ENCODE measurements at places on chromosomes 6 and 20.

- DNase-seq, result no peak
Observed at GRCh38 chr20:44087857-44088120, 99.2 kb downstream of the JPH2 start.

- no peak for DNase-seq
Observed at GRCh38 chr6:148027201-148027600, 315.4 kb upstream of the SASH1 start.

- DNase-seq, result no peak
Observed at GRCh38 chr6:29850011-29850553, 22.5 kb downstream of the HLA-G start.

- DNase-seq, result no peak
Observed at GRCh38 chr6:20427856-20428255, 26.2 kb downstream of the E2F3 start.

- no peak for DNase-seq
Observed at GRCh38 chr6:150541576-150541975, 58.1 kb upstream of the PLEKHG1 start.

- no peak for DNase-seq
Observed at GRCh38 chr6:140041056-140041455, 666.6 kb upstream of the CITED2 start.

DNA sequence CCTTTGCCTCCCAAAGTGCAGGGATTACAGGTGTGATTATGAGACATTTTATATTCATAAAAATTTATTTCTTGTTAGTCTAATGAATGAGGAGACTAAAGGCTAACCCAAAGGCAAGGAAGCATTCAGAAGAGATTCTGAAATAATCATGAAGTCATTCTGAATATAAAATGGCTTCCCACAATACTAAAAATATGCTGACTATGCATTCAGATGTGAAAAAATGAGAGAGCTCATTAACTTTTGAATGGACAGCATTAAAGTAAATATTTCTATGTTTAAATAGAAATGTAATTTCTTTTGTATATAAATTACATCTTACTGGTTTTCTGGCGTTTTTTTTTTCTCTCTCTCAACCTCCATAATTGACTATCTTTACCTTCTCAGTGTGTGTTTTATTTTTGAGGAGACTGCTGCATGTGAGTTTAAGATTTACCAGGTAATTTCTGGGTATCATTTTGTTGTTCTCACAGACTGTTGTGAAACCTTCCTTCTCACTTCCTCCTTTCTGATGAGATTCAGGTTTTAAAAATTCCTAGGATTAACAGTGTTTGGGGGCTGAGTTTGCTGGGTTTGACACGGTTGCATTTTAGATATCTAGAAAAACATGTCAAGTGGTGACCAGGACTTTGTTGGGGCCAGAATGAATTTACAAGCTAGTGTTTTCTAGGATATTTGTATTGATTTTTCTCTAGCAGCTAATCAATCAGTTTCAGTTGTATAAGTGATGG lies 316.6 kb downstream of the CDKAL1 start:
- no peak for DNase-seq

GRCh38 chr20:40486297-40486696 lies 202.7 kb downstream of the MAFB start:
- no peak for DNase-seq

GRCh38 chr6:3794092-3794491 lies 42.6 kb upstream of the PXDC1 start:
- DNase-seq, result no peak

- DNase-seq, result no peak
Observed at GRCh38 chr20:44650771-44651433, 597 bp downstream of the ADA start.

DNA sequence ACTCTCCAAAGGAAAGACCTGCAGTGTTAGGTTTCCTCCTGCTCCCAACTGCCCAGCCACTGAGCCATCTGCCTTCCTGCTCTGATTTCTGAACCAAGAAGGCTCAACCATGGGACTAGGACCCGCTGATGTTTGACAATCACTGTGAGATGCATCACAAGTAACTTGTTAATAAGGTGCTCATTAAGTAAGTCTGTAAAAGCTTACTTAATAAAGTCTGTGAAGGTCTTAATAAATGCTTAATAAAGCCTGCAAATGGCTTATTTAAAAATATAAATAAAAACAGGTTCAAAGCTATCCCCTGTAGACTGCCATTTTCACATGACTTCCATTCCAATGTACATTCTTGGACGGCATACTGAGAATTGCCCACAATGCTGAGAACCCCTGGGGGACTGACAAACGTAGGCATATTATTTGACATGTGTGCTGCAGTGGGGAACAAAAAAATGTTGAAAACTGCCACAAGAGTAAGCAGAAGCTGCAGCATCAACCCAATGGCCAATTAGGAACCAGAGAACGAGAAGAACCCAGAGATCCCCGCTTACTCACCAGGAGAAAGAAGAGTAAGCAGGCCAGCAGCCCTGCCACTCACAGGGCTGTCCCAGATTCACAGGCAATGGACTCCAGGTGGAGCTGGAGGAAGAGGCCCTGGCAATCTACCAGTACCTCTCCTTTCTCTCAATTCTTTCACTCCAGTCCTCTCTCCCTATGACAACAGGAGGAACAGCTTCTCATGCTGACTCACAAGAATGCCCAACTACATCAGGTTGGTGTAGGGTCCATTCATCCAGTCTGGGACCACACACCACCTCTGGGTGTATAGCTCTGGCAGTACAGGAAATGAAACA lies 19.5 kb downstream of the KIF13A start:
- no peak for DNase-seq

DNA sequence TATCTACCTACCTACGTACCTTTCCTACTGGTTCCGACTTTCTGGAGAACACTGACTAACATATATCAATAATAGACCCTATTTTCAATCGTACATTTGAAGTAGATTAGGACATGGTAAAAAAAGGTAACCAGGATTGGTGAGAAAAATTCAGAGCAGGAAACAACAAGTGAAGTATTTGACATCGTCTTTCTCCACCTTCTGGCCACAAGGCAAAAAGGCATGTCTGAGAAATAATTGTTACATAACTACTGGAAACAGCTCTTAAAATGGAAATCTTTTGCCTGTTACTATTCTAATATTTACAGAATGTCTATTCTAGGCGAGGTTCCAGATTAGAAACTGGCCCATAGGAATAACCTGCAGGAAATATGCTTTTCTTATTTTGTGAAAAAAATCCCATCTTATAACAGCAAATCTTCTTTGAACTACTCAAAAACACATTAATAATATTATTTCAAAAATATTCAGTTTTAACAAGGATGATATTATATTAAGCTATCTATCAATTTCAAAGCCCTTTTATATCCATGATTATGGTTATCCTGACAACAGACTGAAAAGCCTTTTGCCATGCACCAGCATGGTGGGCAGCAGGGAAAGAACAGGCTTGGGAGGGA lies 80.8 kb downstream of the RCAN2 start:
- DNase-seq, result no peak

DNA sequence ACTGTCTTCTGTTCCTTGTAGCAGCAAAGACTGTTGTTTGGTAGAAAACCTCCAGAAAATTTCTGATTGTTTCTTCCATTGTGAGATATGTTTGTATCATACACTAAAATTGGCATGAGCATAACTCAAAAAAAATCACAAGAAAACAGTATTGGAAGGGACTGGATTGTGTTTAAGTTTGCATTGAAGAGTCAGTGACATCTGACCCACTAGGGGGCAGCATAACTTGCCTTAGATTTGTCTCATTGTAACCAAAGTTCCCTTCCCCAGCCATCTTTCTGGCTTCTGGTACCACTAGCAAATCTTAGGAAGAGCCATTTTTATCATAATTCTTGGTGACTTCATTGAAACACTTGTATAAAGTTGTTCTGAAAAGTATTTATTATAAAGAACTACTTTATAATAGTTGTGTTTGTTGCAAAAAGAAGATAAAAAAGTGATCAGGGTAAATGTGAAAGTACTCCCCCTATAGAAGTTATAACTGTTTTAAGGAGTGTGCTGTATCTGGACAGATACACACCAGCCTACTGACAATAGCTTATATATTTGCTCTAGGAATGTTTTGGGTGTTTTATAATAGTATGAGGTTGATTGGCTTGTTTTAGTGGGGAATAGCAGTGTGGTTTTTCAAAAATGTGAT lies 7.7 kb downstream of the CSTF1 start:
- no peak for DNase-seq

- no peak for DNase-seq
Observed at GRCh38 chr6:161837854-161838253, 564.0 kb upstream of the AGPAT4 start.

DNA sequence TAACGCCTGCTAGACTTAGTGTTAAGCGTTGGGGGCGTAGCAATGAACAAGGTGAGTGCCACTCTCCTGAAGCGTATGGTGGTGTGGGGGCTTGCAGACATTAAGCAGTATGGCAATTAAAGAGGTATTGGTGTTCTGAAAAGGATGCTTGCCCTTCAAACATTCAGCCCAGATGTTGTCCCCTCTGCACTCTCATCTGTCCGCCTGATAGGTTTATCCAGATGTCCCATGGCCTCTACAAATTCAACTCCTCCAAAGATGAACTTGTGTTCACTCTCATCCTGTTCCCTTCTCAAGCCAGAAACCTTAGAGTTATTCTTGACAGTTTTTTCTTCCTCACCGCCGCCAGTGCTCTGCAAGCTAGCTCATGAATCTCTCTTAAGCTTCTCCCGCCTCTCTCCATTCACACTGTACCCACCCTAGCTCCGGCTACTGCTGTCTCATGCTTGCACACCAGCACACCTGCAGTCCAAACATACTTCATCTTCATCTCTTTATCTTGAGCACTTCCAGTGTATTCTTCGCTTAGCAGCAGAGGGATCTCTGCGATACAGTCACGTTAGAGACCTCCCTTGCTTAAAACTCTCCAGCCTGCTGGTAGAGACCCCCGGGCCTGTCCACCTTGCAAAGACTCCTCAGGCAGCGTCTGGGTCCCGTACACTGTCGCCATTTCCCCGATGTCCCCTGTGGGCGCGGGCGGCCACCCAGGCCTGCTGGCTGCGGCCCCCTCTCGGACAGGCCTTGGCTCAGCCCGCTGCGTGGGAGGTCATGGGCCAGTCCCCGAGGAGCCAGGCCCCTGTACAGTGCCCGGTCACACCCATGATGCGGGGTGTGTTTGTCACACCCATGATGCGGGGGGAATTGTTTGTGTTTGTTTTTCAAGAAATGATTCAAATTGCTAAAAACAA lies 962 bp downstream of the DDX27 start:
- DNase-seq, result no peak

GRCh38 chr6:79810185-79810705 lies 137.1 kb downstream of the ELOVL4 start:
- DNase-seq, result no peak

- no peak for DNase-seq
Observed at GRCh38 chr20:62772990-62773844, 23.1 kb upstream of the MRGBP start.

- DNase-seq, result no peak
Observed at GRCh38 chr6:158627940-158628211, 16.7 kb downstream of the DYNLT1 start.

GRCh38 chr6:26022132-26022472 lies 59.5 kb downstream of the TRIM38 start:
- DNase-seq, result no peak

GRCh38 chr6:102407886-102408741 lies 1014.6 kb downstream of the GRIK2 start:
- DNase-seq, result no peak

DNA sequence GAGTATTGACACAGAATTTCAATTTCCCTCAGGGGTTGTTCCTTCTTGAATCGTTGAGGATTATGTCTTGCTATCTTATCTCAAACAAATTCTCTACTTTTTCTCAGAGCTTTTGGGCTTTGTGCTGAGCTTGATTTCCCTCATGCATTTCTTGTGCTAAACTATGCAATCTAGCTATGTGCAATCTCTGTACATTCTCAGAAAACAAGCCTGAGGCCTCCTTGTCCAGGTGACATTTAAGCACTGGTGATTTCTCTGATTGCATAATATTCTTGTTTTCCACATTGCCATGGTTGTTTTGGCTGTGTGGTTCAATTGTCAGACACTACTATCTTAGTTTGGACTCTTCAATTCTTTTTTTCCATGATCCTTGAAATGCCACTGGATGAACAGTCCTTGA lies 81.2 kb upstream of the MAN1A1 start:
- no peak for DNase-seq

DNA sequence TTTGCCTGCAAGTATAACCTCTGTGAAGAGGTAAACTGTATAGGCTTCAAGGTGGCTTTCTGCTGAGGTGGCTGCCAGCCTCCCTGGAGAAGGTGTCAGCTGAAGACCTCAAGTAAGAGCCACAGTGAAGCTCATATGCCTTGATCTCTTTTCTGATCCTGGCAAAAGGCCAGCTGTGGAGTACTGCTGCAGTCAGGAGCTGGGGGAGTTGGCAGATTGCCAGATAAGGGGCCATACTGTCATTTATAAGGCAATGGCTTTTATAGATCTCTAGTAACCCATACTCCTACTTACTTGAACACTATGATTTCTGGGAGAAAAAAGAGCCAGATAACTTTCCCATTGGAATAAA lies 8.8 kb upstream of the CEP85L start:
- no peak for DNase-seq

DNA sequence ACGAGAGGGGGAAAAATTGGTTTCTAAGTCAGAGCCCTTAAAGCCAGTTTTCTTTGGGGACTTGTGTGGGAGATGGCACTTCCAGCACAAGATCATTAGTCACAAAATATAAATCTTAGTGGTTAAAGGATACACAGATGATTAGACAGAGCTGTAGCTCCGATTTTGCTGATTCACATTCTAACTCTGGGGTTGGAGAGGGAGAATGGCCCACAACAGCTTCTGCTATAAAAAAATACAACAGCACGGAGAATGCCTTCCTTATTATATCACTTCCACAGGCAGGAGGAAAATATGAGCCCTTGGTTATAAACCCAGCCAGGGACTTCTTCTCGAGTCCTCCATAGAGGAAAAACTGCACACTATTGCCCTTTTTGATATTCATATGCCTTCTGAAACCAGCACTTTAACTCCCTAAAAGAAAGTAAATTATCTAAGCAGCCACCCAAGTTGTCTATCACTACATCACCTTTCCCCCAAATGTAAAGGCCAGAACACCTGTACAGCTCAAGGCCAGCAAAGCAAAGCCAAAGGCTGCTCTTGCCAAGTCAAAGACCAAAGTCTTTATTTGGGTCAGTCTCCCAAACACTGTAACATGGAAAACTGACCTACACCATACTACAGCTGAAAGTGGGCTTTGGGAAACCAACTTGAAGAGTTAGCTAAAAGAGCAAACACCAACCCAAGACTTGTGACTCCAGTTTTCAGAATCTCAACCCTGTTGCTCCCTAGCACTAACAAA lies 10.4 kb downstream of the MRPL14 start:
- DNase-seq, result no peak

GRCh38 chr6:149082320-149082719 lies 235.2 kb upstream of the TAB2 start:
- DNase-seq, result peak; percentile 74

DNA sequence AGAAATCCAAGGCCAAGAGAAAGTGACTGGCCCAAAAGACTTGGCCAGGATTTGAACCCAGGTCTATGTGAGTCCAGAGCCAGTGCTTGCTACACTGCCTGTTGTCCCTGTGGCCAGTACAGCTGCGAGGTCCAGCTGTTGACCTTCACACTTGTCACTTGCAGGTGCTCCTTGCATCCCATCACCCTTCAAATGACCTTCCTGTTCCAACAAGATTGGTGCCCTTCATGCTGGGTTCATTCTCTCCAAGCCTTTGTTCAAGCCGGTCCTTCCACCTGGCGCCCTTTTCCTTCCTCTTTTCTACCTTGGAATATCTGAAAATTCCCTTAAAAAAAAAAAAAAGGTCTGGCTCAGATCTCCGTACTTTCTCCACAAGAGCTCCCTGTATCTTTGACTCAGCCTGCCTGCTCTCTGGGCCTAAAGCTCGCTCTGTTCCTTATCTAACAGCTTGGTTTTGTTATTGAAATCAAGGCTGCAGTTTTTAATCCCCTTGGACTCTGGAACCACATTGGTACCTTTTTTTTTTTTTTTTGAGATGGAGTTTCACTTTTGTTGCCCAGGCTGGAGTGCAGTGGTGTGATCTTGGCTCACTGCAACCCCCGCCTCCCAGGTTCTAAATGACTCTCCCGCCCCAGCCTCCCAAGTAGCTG lies 22.2 kb upstream of the MRPS18A start:
- no peak for DNase-seq

Measured in stimulated activated CD8-positive, alpha-beta memory T cell treated with anti-CD3 and anti-CD28 coated beads, Interleukin-4, amount 100 ng/mL, for 1 hour (primary cell).